ENCODE measurements at places on chromosomes 6 and 20. TPM values are rescaled to one million over a fixed set of nuclear protein-coding genes. Genes with fewer than 3 reads are reported as not detected.

GRCh38 chr6:81669445-81669844, 83.0 kb downstream of the TENT5A start:
- no peak overlapping the region for H3K4me3 ChIP-seq
- H3K27me3 ChIP-seq, result no peaks in the 10 kb centered on the region
- H3K4me1 ChIP-seq, result no peaks in the 10 kb centered on the region
- no peak for DNase-seq

- no peaks in the 10 kb centered on the region for H3K36me3 ChIP-seq
- no peak overlapping the region for H3K27ac ChIP-seq
- no peaks in the 10 kb centered on the region for H3K4me1 ChIP-seq
- DNase-seq, result no peak
- H3K4me3 ChIP-seq, result no peak overlapping the region
Measured at GRCh38 chr6:2563635-2564034, 187.1 kb downstream of the MYLK4 start.

DNA sequence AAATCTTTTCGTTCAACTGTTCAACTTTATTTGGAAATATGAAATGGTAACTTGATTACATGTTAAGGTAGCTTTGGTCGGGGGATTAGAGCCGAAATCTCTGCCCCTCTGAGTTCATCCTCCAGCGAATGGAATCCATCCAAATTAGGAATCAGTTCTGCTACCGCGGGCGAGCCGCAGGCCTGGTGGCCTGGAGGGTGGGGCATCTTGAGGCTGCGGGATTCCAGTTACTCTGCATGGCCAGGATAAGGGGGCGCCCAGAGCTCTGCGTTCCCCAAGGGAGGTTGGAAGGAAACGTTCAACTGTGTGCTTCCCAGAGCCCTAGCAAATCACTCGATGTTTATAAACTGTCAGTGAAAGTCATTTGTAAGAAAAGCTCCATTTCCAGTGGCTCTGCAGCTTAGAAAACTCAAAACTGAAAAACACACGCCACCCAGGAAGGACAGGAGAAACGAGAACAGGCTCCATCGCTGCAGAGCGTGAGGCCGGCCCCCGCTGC, 262.2 kb downstream of the TAF4 start:
- H3K36me3 ChIP-seq, result no peaks in the 10 kb centered on the region
- no peak overlapping the region for H3K4me3 ChIP-seq
- no peaks in the 10 kb centered on the region for H3K4me1 ChIP-seq
- no peak overlapping the region for H3K27ac ChIP-seq
- H3K27me3 ChIP-seq, result no peaks in the 10 kb centered on the region
- DNase-seq, result no peak

DNA sequence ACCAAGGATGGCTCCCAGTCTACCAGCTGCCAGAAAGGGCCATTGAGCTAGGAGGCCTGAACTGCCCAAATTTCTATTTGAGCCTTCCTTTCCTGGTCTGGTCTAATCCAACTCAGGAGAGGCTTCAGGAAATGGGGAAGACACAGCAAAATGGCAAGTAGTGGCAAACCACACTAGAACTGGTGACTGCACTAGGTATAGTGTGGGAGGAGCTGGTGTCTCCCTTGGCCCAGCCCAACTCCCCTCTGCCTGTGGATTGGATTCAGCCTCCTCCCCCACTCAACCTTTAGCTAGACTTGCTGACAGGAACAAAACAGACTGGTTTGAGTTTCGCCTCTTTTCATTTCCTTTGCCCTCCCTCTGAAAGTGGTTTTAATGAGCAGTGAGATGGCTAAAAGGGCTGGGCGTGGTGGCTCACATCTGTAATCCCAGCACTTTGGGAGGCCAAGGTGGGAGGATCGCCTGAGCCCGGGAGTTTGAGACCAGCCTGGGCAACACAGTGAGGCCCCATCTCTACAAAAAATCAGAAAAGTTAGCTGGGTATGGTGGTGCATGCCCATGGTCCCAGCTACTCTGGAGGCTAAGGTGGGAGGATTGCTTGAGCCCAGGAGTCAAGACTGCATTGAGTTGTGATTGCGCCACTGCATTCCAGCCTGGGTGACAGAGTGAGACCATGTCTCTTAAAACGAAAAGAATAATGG, 17.5 kb downstream of the MRPS18A start:
- H3K4me1 ChIP-seq, result peaks cover 14% of the 10 kb centered on the region
- no peaks in the 10 kb centered on the region for H3K27me3 ChIP-seq
- no peak overlapping the region for H3K4me3 ChIP-seq
- peaks cover 16% of the 10 kb centered on the region for H3K36me3 ChIP-seq

- H3K27me3 ChIP-seq, result peaks cover 10% of the 10 kb centered on the region
- H3K4me3 ChIP-seq, result no peak overlapping the region
- peaks cover 14% of the 10 kb centered on the region for H3K4me1 ChIP-seq
- H3K27ac ChIP-seq, result no peak overlapping the region
- no peaks in the 10 kb centered on the region for H3K36me3 ChIP-seq
Measured at GRCh38 chr20:36096435-36096834, 58.1 kb upstream of the EPB41L1 start.

DNA sequence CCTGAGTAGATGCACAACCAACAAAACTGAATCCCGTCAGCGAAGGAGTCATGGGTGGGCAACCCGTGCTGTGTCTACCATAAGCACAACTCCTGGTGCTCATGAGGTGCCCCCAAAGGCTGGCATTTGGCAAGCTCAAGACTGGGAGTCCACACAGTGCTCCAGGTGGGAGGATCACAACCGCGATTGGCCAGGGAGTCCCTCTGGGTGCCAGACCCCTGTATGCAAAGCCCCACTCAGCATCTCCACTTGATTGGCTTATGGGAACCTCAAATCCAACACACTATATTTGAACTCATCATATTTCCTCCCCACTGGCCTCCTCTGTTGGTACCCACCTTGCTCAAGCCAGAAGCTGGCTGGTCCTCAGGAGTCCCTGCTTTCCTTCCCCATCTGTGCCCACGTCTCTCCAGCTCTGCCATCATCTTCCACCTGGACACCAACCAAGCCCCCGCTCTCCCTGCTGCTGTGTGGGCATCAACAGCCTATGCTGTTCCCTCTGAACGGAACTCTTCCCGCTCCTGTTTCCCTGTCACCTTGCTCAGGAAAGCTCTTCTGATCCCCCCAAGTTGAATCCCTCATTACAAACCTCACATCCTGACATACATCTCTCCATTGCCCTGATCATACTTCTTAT, 142.3 kb upstream of the PTPN1 start:
- no peak for DNase-seq
- H3K27me3 ChIP-seq, result no peaks in the 10 kb centered on the region
- no peak overlapping the region for H3K4me3 ChIP-seq
- H3K27ac ChIP-seq, result no peak overlapping the region
- H3K36me3 ChIP-seq, result no peaks in the 10 kb centered on the region

- no peaks in the 10 kb centered on the region for H3K27me3 ChIP-seq
- no peak for DNase-seq
- H3K4me1 ChIP-seq, result no peaks in the 10 kb centered on the region
- no peak overlapping the region for H3K4me3 ChIP-seq
- H3K36me3 ChIP-seq, result no peaks in the 10 kb centered on the region
- no peak overlapping the region for H3K27ac ChIP-seq
Measured at GRCh38 chr6:73983367-73983766, 287.4 kb downstream of the CD109 start.

The CALHM6 gene
- total RNA-seq, result 1.7 TPM

The TFAP2B gene
- not detected for total RNA-seq

The SNAP91 gene
- total RNA-seq, result not detected

Measured in CD8-positive, alpha-beta memory T cell (primary cell).